ENCODE measurements at places on chromosomes 7 and 10.

- no peak for DNase-seq
Measured at GRCh38 chr7:38723327-38723726, 92.2 kb upstream of the AMPH start.

- DNase-seq, result no peak
Measured at GRCh38 chr7:44664780-44665461, 58.5 kb downstream of the OGDH start.

DNA sequence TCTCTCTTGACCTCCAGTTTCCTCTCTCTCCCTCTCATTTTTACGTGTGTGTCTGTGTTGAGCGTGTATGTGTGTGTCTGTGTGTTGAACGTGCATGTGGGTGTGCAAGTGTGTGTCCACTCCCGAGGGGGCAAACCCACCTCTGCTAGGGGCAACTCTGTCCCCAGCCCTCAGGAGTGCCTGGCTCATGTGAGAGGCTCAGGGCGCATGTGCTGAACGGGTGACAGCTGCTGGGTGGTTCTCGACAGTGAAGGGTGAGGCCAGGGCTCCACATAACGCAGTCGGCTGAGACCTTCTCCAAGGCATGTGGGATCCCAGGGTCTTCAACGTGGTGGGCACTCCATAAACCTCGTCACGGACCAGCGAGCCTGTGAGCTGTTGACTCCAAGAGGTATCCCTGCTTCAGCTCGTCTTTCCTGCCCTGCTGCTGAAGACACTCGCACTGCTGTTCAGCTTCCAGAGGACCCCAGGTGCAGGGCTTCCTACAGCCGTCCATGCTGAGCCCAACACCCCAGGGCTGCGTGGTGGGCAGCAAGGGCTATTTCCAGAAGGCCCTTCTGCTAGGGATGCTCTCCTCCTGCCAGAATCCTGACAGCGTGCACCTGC lies 361.6 kb upstream of the SHH start:
- DNase-seq, result no peak

- DNase-seq, result no peak
Measured at GRCh38 chr7:107978815-107979408, 24.0 kb downstream of the LAMB1 start.

GRCh38 chr7:102433219-102434038 lies at the start of gene ORAI2:
TSS of gene ORAI2 (plus strand) at chr7:102433575. CDS start at chr7:102438957, 5,382 bp downstream.
- DNase-seq, result peak; percentile 88

GRCh38 chr7:116518961-116519360 lies 5.9 kb upstream of the CAV1 start:
- DNase-seq, result no peak

- no peak for DNase-seq
Measured at GRCh38 chr7:138595454-138595853, 105.7 kb downstream of the SVOPL start.

DNA sequence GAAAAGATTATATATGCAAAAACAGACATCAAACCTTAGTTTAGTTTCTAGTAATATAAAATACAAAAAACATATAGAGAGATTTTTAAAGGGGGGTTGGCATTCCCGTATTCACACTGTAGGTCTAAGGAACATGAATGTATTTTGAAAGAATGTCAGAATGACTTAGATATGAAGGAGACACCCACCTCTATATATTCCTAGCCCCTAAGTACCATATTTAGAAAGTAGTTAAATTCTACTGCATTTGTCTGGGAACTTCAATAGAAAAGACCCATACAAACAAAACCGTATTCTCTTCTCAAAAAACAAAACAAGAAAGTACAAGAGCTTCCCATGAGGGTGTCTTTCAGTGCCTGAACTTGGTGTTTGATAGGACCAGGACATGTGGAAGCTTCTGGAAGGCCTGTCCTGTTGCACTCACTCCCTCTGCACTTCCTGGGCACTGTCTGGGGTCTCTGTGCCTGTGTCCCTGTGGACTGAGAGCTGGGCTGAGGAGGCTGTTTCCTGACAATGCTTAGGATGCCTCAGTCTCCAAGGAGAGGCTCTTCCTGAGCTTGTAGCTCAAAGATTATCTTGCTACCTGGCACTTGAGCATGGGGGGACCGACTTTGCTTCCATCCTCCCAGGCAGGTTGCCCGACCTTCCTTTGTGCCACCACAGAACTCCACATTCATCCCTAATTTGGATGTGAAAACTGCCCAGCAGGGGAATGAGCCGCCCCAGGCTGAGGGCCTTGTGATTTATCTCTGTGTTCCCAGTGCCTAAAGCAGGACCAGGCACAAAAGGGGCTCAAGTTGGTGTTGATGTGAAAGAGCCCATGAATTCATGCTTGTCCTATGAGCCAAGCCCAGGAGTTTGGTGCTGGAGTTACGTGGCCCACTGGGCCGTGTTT lies 44.4 kb upstream of the KLF6 start:
- no peak for DNase-seq

DNA sequence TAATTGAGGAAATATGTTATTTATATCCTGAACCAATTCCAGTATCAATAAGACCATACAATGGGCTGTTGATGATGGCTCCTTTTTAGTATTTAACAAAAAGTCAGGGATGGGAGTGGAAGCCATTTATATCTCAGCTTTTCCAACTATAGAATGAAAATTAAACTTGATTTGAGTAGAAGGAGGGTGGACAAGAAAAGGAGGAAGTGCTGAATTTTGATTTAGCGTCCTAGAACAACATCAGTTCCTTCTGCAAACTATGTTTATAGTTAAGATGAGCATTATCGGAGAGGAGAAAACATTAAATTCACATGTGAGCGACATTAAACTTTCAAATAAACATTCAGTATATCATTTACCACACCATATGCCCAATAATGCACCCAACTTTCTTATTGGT lies 149.3 kb upstream of the YAE1 start:
- DNase-seq, result no peak

DNA sequence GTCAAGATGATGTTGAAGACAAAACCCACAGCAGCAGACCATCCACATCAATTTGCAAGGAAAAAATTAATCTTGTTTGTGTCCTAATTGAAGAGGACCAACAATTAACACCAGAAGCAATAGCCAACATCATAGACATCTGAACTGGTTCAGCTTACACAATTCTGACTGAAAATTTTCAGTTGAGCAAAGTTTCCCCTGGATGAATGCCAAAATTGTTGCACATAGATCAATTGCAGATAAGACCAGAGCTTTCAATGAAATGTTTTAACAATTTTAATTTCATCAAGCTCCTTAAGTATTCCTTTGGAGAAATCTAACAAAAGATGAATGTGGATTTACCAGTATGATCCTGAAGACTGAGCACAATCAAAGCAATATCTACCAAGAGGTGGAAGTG lies 168.6 kb downstream of the CTNNA3 start:
- no peak for DNase-seq

DNA sequence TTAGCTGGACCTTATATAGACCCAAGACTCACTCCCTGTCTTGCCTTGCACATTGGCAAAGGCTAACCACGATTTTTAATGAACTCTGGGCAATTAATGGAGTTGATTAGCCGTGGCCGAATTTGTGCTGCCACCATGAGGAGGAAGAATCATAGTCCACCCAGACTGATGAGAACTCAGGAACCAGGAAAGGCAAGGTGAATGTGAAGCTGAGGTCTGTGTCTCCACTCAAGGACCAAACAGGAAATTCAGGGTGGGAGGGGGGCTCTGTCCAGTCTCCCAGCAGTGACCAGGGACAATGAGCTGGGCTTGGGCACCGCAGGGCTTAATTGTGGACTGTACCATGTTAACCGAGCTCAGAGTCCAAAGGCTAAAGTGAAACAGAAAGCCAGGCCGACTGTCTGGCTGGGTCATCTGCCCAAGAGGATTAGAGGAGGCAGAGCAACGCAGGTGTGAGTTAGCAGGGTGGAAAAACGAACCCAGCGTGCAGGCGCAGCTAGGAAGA lies 127.0 kb upstream of the JCAD start:
- no peak for DNase-seq

DNA sequence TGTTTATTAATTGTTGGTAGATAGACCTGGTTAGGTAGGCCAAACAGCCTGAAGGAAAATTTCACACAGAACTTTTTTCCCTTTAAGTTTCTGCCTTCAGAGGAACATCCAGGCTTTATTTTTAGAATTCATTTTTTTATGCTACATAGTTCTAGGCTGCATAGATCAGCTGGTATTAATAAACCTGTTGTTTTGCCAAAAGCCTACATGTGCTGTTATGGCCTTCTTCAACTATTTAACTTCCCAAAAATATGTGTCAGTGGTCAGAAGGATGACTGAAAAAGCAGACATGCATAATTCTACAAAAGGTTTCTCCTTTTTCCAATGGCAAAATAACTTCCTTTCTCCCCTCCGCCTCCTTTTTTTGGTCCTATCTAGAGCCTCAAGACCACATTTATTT lies 303.0 kb upstream of the DKK1 start:
- DNase-seq, result no peak

- DNase-seq, result no peak
Measured at GRCh38 chr7:6612819-6613218, 2.6 kb upstream of the ZNF853 start.

DNA sequence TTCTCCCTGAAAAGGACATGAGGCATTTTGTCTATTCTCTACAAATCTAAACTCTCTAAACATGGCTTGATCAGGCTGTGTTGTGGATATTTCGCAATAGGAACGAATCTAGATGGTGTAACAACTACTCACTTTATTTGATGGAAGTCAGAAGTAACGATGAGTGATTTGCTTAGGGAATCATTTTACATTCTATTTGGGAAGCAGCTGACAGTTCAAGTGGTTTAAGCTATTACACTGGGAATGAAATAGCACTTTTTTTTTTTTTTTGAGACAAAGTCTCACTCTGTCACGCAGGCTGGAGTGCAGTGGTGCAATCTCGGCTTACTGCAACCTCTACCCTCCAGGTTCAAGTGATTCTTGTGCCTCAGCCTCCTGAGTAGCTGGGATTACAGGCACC lies 44.1 kb downstream of the NPY start:
- no peak for DNase-seq

DNA sequence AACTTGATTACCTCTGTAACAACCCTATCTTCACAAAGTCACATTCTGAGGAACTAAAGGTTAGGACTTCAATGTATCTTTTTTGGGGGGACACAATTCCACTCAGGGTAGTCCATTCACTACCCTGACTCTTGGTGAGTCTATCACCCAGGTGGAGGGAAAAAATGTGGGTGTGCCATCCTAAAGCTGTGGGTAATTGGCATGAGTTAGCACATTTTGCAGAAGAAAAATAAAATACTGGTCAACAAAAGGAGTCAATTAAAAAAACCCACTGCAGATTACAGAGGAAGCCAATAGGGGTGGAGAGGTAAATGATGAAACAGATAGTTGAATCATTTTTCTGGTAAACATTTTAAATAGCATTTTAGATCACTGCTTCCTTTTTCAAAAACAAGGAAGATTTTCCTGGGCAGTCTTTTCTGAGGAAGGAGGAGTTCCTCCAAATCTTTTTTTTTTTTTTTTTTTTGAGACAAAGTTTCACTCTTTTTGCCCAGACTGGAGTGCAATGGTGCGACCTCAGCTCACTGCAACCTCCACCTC lies 5.1 kb upstream of the BLVRA start:
- DNase-seq, result no peak
